ENCODE measurements at places on chromosomes 7 and 10.

GRCh38 chr10:86945361-86946212, 11.8 kb downstream of the MMRN2 start:
- no peak for DNase-seq

DNA sequence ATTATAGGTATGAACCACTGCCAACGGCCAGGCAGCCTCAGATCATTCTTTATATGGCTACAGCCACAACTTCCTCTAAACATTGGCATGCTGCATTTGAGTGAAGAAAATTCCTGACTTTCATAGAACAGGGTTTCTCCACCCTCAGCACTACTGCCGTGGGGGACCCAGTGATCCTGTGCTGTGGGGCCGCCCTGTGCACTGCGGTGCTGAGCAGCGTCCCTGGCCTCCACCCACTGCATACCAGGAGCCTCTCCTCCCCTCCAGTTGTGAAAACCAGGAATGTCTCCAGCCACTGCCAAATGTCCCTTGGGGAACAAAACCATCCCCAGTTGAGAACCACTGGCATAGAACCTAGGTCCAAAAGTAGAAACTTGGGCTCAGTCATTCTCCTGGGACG, 15.8 kb downstream of the CNPY1 start:
- DNase-seq = no peak

- DNase-seq = no peak
These were observed 23.4 kb downstream of the ELFN1 start for GRCh38 chr7:1693419-1693990.

GRCh38 chr10:131021246-131021895, 290.1 kb downstream of the TCERG1L start:
- DNase-seq = no peak

GRCh38 chr7:22663357-22663718, 63.7 kb upstream of the IL6 start:
- no peak for DNase-seq

DNA sequence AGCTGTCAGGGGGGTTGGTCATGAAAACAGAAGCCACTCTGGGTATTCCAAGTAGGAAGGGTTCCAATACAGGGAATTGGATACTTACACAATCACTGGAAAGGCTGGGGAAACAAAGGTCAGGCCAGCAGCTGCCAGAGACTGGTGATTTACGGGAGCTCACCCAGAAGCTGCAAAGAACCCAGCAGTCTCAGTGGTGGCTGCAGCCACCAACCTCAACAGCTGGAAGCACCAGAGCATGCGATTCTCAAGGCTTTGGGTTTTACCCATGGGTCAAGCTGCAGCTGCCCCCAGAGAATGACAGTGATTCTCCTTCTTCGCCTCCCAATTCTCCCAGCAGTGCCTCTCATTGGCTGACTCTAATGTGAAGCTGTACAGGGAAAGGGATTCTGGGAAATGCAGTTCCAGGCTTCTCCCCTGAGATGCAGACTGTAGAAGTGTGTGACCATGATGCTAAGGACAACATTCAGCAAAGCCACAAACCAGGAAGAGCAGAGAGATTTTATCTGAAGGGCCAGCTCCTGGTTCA, 107.2 kb upstream of the TCF7L2 start:
- no peak for DNase-seq

All from MM.1S (cell line).